ENCODE measurements at places on chromosomes 5 and 9. TPM values are rescaled to one million over a fixed set of nuclear protein-coding genes. Genes with fewer than 3 reads are reported as not detected.

- no peaks in the 10 kb centered on the region for H3K4me1 ChIP-seq
- H3K4me3 ChIP-seq, result no peak overlapping the region
- peak; percentile 90 for DNase-seq
- no peaks in the 10 kb centered on the region for H3K27me3 ChIP-seq
Measured at GRCh38 chr5:179530069-179530998, 20.0 kb upstream of the RUFY1 start.

GRCh38 chr5:39116344-39117170 lies 42.4 kb upstream of the RICTOR start:
- no peak overlapping the region for H3K27ac ChIP-seq
- H3K27me3 ChIP-seq, result no peaks in the 10 kb centered on the region
- no peak overlapping the region for H3K4me3 ChIP-seq
- no peak for DNase-seq
- no peaks in the 10 kb centered on the region for H3K36me3 ChIP-seq

Gene SPINK1
- total RNA-seq, result not detected

DNA sequence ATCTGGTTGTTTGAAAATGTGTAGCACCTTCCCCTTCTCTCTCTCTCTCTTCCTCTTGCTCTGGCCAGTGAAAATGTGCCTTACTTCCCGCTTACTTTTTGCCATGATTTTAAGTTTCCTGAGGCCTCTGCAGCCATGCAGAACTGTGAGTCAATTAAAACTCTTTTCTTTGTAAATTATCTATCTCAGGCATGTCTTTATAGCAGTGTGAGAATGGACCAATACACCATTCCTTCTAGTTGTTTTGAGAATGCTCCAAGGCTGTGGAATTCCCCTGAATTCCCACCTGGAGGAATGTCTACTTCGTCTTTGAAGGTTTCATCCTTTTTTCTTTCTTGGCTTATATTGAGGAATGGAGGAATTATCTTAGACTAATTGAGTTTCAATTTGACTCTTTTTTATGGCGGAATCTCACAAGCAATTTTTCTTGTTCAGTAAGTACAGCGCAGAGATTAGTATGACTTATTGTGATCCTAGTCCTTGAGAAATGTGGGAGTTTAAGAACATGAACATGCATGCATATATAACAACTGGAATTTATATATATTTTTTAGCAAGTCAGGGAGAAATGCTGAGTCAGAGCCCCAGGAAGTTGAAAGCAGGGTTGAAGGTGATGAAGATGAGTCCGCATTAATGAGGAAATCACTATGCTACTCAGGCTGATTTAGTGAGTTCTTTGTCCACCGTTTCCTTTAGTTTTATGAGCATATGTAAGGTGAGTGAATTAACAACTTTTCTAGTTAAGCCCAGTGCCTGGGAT lies 488.1 kb upstream of the ADAMTS16 start:
- H3K4me1 ChIP-seq, result no peaks in the 10 kb centered on the region
- no peaks in the 10 kb centered on the region for H3K27me3 ChIP-seq
- H3K4me3 ChIP-seq, result no peak overlapping the region
- H3K36me3 ChIP-seq, result no peaks in the 10 kb centered on the region
- H3K27ac ChIP-seq, result no peak overlapping the region
- DNase-seq, result no peak

DNA sequence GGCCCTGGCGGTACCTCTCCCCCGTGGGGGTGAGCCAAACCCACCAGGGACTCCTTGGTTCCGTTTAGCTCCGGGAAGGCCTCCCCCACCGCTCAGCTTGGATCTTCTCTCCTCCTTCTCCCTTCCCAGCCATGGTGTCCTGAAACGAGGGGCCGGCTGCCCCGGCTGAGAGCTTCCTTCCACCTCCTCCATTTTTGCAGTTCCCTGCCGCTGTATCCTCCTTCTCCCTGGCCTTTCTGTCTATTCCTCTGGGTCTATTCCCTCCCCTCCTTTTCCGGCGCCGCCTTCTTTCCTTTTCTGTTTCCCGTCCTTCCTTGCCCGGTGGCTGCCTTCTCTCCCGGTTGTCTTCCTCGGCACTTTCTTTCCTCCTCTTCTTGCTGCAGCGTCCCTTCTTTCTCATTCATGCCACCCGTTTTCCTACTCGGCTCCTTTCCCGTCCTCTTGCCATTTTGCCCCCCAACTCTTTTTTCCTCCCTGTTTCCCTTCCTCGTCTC lies 110.4 kb downstream of the LIFR start:
- no peaks in the 10 kb centered on the region for H3K36me3 ChIP-seq
- no peak for DNase-seq
- H3K4me3 ChIP-seq, result no peak overlapping the region

DNA sequence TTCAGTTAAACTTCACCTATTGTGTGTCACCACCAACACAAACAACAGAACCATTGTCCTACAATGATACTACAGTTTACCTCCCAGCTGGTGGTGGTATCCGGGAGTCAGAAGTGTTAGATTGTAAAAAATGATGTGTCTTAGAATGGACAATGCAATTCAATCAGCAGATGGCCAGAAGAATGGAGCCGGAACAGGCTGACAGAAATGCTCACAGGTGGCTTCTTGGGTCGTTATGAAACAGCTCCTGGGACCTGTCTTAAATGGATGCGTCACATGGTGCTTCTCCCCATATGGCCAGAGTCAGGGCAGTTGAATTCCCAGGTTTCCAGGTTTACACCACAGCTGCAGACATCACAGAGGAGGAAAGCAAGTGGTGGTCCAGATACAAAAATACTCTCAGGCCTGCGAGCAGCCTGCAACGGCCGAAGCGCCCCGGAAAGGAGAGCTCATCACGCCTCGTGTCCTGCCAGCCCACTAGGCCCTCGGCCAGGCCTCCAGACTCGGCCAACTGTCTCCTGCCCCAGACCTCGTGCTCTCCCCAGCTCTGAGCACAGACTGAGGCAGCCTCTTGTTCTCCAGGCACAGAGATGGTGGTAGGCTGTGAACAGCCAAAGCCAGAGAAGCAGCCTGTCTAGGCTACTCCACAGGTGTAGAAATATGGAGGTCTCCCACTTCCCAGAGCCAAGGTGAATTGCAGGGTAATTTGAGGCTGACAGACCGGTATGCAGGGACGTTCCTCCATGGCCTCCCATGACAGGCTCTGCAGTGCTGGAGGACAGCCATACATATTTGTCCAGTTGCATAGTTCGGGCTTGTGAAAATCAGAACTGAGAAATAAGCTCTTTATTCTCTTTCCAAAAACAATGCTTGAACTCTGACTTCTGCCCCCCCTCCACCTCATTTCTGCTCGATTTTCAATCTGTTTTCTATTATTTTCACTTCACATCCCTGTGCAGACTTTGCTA lies 98.5 kb upstream of the SPATA31C2 start:
- no peak overlapping the region for H3K27ac ChIP-seq
- no peak for DNase-seq
- peaks cover 12% of the 10 kb centered on the region for H3K4me1 ChIP-seq
- H3K36me3 ChIP-seq, result no peaks in the 10 kb centered on the region
- no peak overlapping the region for H3K4me3 ChIP-seq
- no peaks in the 10 kb centered on the region for H3K27me3 ChIP-seq

Gene SEMA5A
- total RNA-seq, result 69.4 TPM

Gene ZNF366
- not detected for total RNA-seq

- no peak overlapping the region for H3K27ac ChIP-seq
- H3K4me1 ChIP-seq, result no peaks in the 10 kb centered on the region
- H3K36me3 ChIP-seq, result no peaks in the 10 kb centered on the region
- H3K4me3 ChIP-seq, result no peak overlapping the region
- no peak for DNase-seq
Measured at GRCh38 chr5:37704406-37704805, 135.4 kb downstream of the GDNF start.

GRCh38 chr5:45532826-45533624 lies 163.2 kb downstream of the HCN1 start:
- H3K4me1 ChIP-seq, result no peaks in the 10 kb centered on the region
- no peak for DNase-seq
- no peak overlapping the region for H3K4me3 ChIP-seq
- H3K36me3 ChIP-seq, result no peaks in the 10 kb centered on the region
- peak overlapping the region; percentile 69 for H3K27ac ChIP-seq

GRCh38 chr5:127906562-127907204 lies 176.9 kb upstream of the SLC12A2 start:
- no peaks in the 10 kb centered on the region for H3K4me1 ChIP-seq
- H3K36me3 ChIP-seq, result no peaks in the 10 kb centered on the region
- no peak overlapping the region for H3K4me3 ChIP-seq

GRCh38 chr5:26295541-26295940 lies 742.8 kb downstream of the CDH9 start:
- DNase-seq, result no peak
- H3K4me1 ChIP-seq, result no peaks in the 10 kb centered on the region
- no peaks in the 10 kb centered on the region for H3K36me3 ChIP-seq
- H3K4me3 ChIP-seq, result no peak overlapping the region
- no peak overlapping the region for H3K27ac ChIP-seq

DNA sequence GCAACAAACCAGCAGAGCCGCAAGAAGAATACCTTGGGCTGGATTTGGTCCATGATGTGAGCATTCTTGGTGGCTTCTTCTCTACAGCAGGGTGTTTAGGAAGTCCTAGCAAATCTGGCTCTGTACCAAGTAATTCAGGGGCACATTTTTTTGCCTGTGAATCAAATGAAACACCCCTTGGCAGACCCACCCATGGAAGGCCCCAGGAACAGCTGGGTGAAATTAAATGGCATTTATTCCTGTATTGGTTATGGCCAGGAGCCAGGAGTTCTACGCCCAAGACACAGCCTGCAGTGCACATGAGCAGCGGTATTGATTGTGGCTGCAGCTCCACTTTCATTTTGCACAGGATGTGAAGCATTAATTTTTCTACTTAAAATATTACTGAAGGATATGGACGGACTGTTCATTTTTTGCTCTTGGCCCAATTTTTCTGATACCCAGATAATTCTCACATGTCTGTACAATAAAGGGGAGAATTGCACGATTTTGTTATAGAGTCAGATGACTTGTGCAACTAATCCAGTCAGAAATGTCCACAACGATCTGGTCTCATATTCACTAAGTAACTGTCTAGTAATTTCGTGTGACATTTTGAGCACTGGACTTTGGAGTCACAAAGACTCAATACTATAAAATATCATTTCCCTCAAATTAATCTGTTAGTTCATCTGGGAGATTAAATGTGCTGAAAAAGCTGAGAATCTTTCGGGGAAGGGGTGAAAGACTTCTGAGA lies 120.7 kb upstream of the APC start:
- no peaks in the 10 kb centered on the region for H3K27me3 ChIP-seq
- no peak overlapping the region for H3K4me3 ChIP-seq
- no peak for DNase-seq
- peaks cover 5% of the 10 kb centered on the region for H3K4me1 ChIP-seq

DNA sequence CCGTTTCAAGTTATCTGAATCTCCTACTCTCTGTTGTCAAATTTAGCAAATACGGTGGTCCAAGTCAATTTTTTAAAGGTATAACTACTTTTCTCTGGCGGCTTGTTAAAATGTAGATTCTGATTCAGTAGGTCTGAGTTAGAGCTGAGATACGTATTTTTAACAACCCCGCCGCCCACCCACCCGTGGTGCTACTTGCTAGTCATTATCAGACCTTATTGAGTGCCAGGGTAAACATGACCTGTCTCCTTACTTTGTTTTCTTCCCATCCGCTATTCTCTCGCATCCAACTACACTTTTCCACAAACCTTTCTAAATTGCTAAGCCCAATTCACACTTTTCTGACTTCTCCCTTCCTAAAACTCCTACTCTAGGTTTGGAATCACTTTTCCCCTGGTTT lies 694 bp upstream of the PLAA start:
- peaks cover 5% of the 10 kb centered on the region for H3K36me3 ChIP-seq
- H3K27ac ChIP-seq, result peak overlapping the region; percentile 93
- H3K4me3 ChIP-seq, result peak overlapping the region; percentile 99
- H3K27me3 ChIP-seq, result no peaks in the 10 kb centered on the region

Gene TRPM3
- total RNA-seq, result 2.5 TPM

GRCh38 chr5:136605638-136606037 lies 240.3 kb upstream of the TRPC7 start:
- H3K4me3 ChIP-seq, result no peak overlapping the region
- no peak for DNase-seq
- no peaks in the 10 kb centered on the region for H3K4me1 ChIP-seq

Gene FOXD4
- total RNA-seq, result not detected

Gene NPR2
- 20.9 TPM for total RNA-seq

Gene RNF208
- 27.3 TPM for total RNA-seq

DNA sequence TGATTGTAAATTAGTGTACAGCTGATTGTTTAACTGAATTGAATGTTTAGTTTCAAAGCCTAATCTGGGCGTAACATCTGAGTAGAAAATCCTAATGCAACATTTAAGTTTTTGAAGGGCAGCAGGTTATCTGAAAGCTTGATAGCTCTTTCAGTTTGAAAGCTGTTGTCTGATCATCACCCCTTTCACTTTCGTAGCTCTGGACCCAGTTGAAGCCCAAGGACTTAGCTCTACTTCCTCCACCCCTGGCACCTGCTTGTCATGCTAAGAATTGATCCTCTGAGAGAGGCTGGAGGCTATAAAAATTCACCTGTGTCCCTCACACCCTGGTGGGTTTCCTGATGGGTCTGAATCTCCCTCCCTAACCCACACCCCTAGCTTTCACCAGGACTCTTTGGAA lies 86.0 kb downstream of the ZFAND5 start:
- DNase-seq, result no peak
- H3K36me3 ChIP-seq, result no peaks in the 10 kb centered on the region
- H3K4me3 ChIP-seq, result no peak overlapping the region
- no peaks in the 10 kb centered on the region for H3K27me3 ChIP-seq

DNA sequence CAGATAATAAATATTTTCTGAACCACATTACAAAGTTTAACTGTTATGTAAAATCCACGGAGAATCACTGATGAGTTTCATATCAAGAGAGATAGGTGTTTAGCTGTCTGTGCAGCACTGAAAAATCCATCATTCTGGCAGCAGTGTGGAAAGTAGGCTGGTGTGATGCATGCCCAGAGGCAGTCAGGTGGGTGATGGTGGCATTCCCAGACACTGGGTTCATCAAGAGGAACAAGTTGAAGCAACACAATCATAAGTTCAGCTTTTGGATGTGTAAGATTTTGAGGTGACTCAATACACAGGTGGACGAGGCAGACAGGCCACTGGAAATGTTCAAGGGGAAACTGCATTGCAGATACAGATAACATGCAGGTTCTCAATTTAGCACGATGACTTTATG lies 11.9 kb downstream of the DNAH5 start:
- no peak overlapping the region for H3K27ac ChIP-seq
- H3K27me3 ChIP-seq, result no peaks in the 10 kb centered on the region
- no peak overlapping the region for H3K4me3 ChIP-seq
- no peak for DNase-seq

DNA sequence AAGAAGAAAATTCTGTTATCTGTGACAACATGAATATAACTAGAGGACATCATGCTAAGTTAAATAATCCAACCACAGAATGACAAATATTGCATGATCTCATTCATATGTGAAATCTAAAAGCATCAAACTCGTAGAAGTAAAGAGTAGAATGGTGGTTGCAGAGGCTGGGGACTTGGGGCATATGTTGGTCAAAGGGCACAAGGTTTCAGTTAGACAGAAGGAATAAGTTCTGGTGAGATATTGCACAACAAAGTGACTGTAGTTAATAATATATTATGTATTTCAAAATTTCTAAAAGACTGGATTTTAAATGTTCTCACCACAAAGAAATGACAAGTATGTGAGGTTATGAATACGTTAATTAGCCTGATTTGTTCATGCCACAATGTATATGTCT lies 24.8 kb downstream of the GRIA1 start:
- H3K4me3 ChIP-seq, result no peak overlapping the region
- H3K36me3 ChIP-seq, result no peaks in the 10 kb centered on the region
- no peak for DNase-seq
- no peaks in the 10 kb centered on the region for H3K4me1 ChIP-seq

All from endodermal cell (in vitro differentiated cells).